ENCODE measurements at places on chromosomes 7 and 10.
A peak's percentile ranks its signal among the peaks of the same experiment; 100 is the strongest.

DNA sequence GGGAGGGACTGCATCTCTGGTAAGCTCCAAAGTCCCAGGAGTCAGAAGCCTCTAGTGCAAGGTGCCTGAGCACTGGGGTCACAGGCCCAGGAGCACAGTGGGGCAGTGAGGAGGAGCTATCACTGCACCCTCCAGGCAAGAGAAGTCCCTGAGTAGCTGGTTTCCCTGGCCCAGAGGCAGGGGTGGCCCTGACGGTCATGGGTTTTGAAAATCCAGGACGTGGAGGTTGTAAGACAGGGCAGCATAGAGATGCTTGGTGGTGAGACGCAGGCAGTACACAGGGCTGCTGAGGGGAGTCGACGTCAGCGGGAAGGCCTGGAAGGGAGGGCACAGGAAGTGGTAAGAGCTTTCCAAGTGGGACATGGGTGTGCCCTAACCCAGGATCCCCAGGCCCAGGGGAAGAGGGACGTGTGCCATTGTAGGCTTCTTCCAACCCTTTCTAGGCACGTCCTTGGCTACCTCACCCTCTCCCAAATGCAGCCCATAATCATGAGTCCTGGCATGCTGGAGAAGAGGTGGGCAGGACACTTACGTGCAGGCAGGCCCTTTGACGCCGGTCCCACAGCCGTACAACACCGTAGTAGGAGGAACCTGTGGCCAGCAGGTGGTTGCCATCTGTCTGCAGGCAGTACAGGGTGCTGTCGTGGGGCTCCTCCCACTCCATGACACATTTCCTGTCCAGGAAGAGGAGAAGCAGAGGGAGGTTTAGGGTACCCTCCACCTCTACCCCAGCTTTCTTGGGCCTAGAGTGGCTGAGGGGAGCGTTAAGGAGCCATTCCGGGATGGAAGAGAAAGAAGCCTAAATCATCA lies 23.2 kb downstream of the DPCD start:
- peak; percentile 14 for DNase-seq

GRCh38 chr10:23381298-23382040 lies 36.9 kb upstream of the C10orf67 start:
- DNase-seq, result no peak

GRCh38 chr7:90626013-90626412 lies 29.9 kb downstream of the CDK14 start:
- no peak for DNase-seq

GRCh38 chr7:134085311-134085710 lies 41.8 kb upstream of the LRGUK start:
- no peak for DNase-seq

DNA sequence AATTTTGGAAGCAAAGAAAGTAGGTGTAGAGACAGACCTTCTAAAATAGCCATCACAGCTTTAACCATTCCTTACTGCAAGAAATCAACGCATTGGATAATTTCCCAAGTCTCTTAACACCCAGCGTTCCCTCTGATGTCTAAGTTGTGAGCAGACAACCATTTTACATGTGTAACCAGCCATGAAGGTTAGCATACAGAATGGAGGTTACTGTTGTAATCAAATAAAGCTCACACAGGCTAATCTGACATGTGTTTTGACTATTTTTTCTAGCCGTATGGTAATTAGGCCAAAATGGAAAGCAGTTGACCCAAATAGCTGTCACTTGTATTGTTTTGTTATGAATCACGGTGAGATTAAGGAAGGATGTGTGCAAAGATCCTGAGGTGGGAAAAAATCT lies 336.4 kb downstream of the RNLS start:
- DNase-seq, result no peak

GRCh38 chr10:30095631-30096422 lies 36.4 kb upstream of the JCAD start:
- no peak for DNase-seq

GRCh38 chr7:105924945-105925344 lies 38.1 kb upstream of the CDHR3 start:
- peak; percentile 8 for DNase-seq

DNA sequence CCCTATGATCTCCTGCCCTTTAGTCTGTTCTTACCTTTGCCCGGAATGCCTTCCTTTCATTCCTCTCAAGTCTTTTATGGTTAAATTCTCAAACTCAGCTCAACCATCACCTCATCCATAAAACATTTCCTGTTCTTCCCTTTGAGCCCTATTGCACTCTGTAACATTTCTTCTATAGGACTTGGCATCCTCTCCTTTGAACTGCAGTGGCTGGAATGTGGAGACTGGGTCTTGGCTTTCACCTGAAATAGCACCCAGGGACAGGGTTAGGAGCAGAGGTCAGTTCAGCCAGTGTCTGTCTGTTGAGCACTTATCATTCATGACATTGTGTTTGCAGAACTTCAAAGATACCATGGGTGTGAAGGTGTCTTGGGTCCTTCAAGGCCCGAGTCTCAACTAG lies 7.2 kb downstream of the NFE2L3 start:
- DNase-seq, result no peak

Measured in stimulated activated CD8-positive, alpha-beta memory T cell treated with anti-CD3 and anti-CD28 coated beads, Interleukin-15, amount 100 ng/mL, for 48 hours (primary cell).